ENCODE measurements at places on chromosomes 5 and 9. TPM values are rescaled to one million over a fixed set of nuclear protein-coding genes. Genes with fewer than 3 reads are reported as not detected.
A peak's percentile ranks its signal among the peaks of the same experiment; 100 is the strongest.

DNA sequence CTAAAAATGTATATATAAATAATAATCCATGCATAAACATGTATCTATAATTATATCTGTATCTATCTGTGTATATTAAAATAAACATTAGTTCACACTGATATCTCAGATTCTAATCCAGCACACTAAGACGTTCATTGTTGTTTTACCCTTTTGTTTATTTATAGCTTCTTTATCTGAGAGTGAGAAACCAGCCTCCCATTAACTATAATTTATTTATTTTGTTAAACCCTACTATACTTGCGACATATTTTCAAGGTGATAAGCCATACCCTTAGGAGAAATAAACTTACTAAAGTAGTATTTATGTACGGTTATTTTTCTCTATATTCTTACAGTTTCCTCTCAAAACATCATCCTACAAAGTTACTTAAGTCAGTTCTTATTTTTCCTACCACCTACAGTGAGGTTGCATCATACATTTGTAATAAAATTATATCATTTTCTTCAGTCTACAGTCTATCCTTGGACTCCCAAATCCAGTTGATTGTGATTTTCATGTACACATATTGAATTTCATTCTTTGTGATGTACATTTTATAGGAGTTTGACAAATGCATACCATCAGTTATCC is 726.4 kb upstream of the FAM174A start:
- no peak for DNase-seq
- H3K36me3 ChIP-seq = no peaks in the 10 kb centered on the region
- no peak overlapping the region for H3K4me3 ChIP-seq
- no peaks in the 10 kb centered on the region for H3K27me3 ChIP-seq
- no peak overlapping the region for H3K27ac ChIP-seq

DNA sequence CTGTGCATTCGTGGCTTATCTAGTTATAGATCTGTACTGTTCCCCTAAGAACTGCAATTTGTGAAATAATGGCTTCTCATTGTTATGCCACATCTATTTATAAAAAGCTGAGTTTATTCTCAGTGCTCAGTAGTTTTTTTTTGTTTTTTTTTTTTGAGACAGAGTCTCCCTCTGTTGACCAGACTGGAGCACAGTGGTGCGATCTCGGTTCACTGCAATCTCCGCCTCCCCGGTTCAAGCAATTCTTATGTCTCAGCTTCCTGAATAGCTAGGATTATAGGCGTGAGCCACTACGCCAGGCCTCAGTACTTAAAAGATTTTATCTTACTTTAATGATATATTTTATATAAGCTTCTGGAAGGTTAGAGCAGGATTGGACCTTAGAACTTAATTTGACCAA is 19.0 kb downstream of the SEC61B start:
- peaks cover 2% of the 10 kb centered on the region for H3K4me1 ChIP-seq
- no peak for DNase-seq
- H3K4me3 ChIP-seq = no peak overlapping the region

DNA sequence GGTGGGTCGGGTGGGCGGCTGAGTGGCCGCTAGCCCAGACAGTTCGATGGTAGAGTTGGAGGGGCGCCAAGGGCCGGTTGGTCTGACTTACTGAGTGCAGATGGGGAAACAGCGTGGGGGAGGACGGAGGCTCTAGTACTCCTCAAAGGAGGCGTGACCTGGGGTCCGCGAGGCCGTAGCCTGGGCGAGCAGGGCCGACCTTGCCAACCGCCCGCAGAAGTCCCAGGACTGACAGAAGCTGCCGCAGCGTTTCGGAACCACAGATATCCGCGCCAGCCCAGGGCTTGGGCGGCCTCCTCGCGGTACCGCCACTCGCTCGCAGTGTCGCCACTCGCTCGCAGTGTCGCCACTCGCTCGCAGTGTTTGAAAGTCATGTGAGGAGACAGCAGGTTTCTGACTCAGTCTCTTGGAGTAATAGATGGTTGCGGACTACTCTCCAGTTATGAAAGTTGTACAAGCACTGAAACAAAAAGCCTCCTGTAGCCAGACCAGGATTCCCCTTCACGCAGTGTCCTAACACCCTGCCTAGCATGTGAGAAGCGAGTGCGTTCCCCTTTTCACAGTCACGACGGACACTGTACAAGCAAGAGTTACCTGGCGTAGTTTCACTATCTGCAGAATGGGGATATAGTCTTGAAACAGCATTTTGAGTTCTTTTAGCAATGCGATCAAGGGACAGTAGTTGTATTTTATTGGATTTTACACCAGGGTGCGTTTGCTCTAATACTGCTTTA is 674 bp downstream of the TMEM38B start:
- peak overlapping the region; percentile 39 for H3K27ac ChIP-seq
- peaks cover 9% of the 10 kb centered on the region for H3K27me3 ChIP-seq
- peak; percentile 49 for DNase-seq
- H3K4me1 ChIP-seq = peaks cover 4% of the 10 kb centered on the region
- H3K36me3 ChIP-seq = no peaks in the 10 kb centered on the region

DNA sequence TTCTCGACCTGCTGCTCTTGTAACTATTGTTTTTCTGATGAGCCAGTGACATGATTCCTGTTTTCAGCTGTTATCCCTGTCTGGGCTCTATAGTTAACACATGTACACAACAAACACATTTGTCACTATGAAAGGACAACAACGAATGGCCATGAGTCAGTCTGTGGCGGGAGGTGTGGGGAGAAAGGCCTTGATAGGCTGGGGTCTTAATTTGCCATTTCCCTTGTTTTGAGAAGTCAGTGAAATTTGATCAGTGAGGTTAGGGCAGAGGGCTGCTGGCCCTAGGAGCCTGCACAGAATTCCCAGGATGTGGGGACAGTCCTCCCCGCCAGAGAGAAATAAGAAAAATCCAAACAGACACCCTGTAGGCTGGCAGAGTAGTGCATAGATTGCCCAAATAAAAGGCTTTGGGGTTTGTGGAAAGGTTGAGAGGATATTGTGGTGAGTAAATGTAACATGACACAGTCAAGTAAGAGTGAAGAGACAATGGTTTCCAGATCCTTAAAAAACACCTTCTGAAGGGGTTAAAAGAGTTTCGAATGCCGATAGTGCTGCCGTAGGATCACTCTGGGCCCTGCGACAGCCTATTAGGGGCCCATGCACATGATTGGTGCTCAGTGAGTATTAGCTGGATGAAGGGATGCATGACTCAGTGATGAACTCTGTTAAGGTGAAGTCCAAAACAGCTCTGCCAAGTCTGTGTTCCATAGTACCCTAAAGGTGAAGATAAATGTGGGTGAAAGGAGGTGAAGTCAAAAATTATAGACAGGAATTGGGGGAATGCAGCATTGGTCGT is 110.9 kb upstream of the PRRC1 start:
- H3K36me3 ChIP-seq = no peaks in the 10 kb centered on the region
- no peaks in the 10 kb centered on the region for H3K27me3 ChIP-seq
- no peaks in the 10 kb centered on the region for H3K4me1 ChIP-seq
- no peak overlapping the region for H3K4me3 ChIP-seq
- no peak overlapping the region for H3K27ac ChIP-seq

DNA sequence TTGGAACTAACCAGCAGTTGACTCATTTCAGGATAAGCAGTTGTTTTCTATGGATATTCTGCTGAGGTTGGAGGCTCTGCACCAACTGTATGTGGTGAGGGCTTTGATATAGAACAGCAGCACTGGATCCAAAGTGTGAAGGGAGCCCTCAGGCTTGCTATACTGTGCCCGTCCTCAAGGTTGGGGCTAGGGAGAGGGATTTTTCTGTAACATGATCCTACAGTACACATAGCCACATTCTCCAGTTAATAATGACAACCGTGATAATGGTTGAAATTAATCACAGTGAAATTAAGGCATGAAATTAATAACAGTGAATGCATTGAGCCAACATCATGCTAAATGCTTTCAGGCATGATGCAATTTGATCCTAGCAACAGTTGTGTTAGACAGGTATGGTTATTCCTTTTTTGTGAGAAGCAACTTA is 36.7 kb downstream of the ARHGAP26 start:
- no peaks in the 10 kb centered on the region for H3K4me1 ChIP-seq
- no peak for DNase-seq
- H3K27ac ChIP-seq = no peak overlapping the region
- H3K4me3 ChIP-seq = no peak overlapping the region
- no peaks in the 10 kb centered on the region for H3K27me3 ChIP-seq
- no peaks in the 10 kb centered on the region for H3K36me3 ChIP-seq

DNA sequence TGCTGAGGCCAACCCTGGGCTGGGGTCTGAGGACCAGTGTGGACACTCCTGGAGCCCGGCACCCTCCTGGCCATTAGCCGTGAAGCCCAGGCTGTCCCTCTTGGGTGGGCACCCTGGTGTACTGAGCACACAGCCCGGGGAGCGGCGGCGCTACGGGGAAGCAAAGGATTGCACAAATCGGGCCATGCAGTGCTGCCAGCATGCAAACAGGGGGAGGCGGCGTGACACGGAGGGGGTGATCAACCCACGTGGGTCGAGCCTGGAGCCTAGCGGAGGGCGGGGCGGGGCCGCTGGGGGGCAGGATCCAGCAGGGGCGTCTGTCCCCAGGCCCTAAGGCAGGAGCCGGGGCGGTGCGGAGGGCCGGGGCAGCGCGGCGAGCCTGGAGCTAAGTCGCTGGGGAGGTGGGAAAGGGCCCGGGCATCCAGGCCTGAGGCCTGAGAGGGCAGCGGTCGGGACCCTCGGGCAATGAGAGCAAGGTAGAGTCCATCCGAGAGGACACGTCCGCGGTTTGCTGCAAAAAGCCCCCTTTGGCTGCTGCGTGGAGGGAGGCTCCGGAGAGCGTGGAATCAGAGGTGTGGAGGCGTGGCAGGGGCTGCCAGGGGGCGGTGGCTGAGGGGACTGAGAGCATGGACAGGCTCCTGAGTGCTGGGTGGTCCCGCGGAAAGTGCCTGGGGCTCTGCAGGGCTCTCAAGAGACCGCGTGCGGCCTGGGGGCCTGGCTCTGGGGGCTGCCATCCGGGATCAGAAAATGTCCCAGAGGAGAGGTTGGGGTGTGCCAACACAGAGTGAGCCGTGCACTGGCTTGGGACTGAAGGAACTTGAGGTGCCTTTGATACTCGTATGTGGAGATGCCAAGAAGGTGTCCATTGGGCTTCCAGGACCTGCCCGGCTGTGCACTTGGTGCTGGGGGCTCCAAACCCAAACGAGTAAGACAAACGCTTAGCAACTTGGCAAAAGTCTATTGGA is 94.2 kb downstream of the BARX1 start:
- H3K36me3 ChIP-seq = no peaks in the 10 kb centered on the region
- DNase-seq = no peak
- no peak overlapping the region for H3K4me3 ChIP-seq
- no peak overlapping the region for H3K27ac ChIP-seq
- no peaks in the 10 kb centered on the region for H3K4me1 ChIP-seq

- no peaks in the 10 kb centered on the region for H3K27me3 ChIP-seq
- DNase-seq = peak; percentile 95
- no peak overlapping the region for H3K27ac ChIP-seq
- no peak overlapping the region for H3K4me3 ChIP-seq
Measured at GRCh38 chr5:34531751-34532360, 124.3 kb upstream of the RAI14 start.

GRCh38 chr5:181211208-181211607 is 6.2 kb upstream of the TRIM7 start:
- DNase-seq = no peak
- peaks cover 1% of the 10 kb centered on the region for H3K4me1 ChIP-seq
- no peaks in the 10 kb centered on the region for H3K27me3 ChIP-seq
- H3K36me3 ChIP-seq = no peaks in the 10 kb centered on the region
- no peak overlapping the region for H3K27ac ChIP-seq

DNA sequence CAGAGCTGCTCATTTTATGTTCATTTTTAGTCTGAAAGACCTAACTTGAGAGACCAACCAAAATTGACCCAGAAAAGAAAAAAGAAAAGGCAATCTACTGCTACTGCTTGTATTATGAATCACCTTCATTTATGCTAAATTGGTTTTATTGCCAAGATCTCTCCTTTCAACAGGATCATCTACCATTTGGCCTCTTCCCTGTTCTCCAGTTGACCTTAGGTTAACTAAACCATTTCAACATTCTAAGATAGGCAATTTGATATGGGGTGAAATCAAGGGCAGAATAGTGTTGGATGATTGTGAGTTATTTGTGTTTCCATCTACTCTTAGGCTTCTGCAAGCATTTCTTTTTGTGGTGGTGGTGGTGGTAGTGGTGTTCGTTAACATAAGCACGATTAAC is 48.3 kb upstream of the POU4F3 start:
- no peaks in the 10 kb centered on the region for H3K36me3 ChIP-seq
- no peak overlapping the region for H3K4me3 ChIP-seq
- H3K27me3 ChIP-seq = no peaks in the 10 kb centered on the region
- no peak overlapping the region for H3K27ac ChIP-seq
- H3K4me1 ChIP-seq = no peaks in the 10 kb centered on the region
- DNase-seq = peak; percentile 2

DNA sequence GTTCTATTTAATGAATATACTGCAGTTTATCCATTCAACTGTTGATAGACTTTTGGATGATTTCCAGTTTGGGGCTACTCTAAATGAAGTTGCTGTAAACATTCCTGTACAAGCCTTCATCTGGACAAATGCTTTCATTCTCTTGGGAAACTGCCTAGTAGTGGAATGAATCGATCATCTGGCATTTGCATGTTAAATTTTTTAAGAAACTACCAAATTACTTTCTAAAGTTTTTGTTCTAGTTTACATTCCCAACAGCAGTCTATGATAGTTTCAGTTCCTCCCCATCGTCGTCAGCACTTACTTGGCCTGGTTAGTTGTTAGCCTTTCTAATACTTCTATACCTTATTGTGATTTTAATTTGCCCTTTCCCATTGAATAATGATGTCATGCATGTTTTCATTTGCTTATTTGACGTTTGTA is 306.3 kb downstream of the FER start:
- H3K27me3 ChIP-seq = no peaks in the 10 kb centered on the region
- no peaks in the 10 kb centered on the region for H3K36me3 ChIP-seq
- H3K4me1 ChIP-seq = peaks cover 9% of the 10 kb centered on the region
- no peak overlapping the region for H3K4me3 ChIP-seq
- peak; percentile 97 for DNase-seq

DNA sequence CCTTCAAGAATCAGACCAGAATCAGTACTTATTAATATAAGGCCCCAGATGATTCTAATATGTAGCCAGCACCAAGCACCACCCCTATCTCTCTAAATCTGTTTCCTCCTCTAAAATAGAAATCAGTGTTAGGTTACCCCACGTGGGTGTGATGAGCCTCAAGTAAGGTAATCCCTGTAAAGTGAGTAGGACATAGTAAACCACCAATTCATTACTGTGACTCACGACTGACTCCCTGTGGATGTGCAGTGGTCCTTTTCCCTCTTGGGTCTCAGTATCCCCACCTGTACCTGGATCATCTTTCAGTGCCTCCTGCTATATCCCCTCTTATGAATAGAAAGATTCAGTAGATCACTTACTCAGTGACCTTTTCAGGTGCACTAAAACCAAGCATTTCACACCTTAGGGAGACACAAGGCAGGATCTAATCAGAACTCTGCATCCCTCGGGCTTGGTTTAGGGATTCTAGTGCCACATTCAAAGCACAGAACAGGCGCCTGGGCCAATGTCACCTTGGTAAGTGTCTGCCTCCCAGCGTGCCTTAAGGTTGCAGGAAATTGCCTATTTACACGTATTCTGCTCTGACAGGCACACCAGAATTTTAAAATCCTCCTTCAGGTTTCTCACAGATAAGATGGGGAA is 12.2 kb upstream of the ALDH1B1 start:
- no peaks in the 10 kb centered on the region for H3K4me1 ChIP-seq
- no peak overlapping the region for H3K27ac ChIP-seq
- no peak overlapping the region for H3K4me3 ChIP-seq
- no peaks in the 10 kb centered on the region for H3K36me3 ChIP-seq
- H3K27me3 ChIP-seq = no peaks in the 10 kb centered on the region

The SPATA31D4 gene
- not detected for total RNA-seq

The FGD3 gene
- not detected for total RNA-seq
